ENCODE measurements at places on chromosomes 2 and 18. TPM values are rescaled to one million over a fixed set of nuclear protein-coding genes. Genes with fewer than 3 reads are reported as not detected.

The RGPD3 gene
- total RNA-seq = 0.42 TPM

The DNAJC5G gene
- total RNA-seq = not detected

- DNase-seq = no peak
Observed at GRCh38 chr2:220076734-220077133, 449.3 kb downstream of the SLC4A3 start.

The MREG gene
- 5.7 TPM for total RNA-seq

- no peak for DNase-seq
Observed at GRCh38 chr2:234031207-234031606, 19.3 kb upstream of the SPP2 start.

DNA sequence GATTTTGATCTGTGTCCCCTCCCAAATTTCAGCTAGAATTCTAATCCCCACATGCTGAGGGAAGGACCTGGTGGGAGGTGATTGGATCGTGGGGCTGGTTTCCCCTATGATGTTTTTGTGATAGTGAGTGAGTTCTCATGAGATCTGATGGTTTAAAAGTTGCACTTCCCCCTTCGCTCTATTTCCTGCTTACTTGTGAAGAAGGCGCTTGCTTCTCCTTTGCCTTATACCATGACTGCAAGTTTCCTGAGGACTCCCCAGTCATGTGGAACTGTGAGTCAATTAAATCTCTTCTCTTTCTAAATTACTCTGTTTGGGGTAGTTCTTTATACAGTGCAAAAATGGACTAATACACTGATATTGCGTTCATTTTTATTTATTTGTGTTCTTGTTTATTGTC lies 636.8 kb upstream of the LINC00305 start:
- DNase-seq = no peak

The RAPGEF4 gene
- total RNA-seq = 10.4 TPM

Measured in mesenteric fat pad (tissue), 1 donor.